ENCODE measurements at places on chromosomes 1 and 21.

DNA sequence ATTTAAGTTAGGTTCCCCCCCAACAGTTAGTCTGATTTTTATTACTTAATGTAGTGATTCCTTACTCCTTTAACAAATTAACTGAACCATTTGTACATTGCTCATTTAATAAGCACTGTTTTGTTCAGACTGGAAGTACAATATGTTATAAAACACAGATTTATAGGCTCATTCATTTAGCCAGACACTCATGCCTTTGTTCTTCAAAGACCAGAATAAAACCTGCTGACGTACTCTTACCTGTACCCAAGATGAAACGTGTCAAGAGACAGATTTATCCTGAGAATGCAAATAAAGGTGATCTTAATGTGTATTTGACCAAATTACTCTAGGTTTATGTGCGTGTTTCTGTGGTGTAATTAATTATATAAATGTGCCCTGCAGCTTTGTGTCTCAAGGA is 92.8 kb downstream of the INTS7 start:
- DNase-seq: no peak

GRCh38 chr1:219928791-219929118 is 398 bp upstream of the SLC30A10 start:
- DNase-seq: no peak

DNA sequence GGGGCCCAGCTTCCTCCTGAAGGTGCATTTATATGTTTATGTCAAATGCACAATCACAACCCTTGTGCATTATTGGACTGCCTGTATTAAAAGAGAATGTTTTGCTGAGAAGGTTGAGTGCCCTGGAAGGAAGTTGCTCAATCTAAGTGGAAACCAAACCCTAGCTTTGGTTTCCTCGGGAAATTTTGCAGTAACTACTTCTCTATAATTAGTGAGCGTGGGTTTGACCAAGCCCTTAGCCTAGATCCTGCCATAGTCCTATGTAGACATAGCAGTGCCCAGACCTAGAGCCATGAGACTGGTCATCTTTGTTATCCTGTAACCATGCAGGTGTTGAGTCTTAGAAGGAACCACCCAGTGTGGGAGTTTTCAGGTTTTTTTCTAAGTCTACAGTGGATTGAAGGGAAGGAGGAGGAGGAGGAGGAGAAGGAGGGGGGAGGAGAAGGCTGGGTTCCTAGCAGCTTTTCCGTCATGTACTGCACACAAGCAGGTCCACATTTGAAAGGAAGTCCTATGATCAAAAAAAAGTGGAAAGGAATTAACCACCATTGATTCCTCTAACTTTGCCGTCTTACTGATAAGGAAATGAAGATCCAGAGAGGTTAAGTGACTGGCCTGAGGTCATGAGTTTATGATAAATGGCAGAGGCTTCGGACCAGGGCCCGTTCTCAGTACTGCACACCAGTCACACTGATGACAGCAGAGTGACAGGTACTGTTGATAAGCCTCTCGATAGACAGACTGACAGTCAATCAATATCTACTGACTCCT is 72.2 kb upstream of the LYST start:
- DNase-seq: no peak

DNA sequence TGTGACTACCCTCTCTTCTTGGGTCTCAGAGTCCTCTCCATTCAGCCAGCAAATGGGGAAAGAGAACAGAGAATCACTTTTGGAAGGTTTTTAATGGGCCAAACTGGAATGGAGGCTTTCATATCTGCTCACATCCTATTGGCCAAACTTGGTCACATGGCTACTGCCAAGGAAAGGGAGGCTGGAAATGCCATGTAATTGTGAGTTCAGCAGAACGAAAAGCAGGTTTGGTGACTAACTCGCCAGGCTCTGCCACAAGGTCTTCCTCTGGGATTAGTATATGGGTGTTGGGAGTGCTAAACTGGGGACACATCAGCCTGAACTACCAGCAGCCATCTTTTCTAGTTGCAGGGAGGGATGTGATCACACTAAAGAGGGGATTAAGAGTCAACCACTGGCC is 19.2 kb downstream of the RD3 start:
- DNase-seq: no peak

DNA sequence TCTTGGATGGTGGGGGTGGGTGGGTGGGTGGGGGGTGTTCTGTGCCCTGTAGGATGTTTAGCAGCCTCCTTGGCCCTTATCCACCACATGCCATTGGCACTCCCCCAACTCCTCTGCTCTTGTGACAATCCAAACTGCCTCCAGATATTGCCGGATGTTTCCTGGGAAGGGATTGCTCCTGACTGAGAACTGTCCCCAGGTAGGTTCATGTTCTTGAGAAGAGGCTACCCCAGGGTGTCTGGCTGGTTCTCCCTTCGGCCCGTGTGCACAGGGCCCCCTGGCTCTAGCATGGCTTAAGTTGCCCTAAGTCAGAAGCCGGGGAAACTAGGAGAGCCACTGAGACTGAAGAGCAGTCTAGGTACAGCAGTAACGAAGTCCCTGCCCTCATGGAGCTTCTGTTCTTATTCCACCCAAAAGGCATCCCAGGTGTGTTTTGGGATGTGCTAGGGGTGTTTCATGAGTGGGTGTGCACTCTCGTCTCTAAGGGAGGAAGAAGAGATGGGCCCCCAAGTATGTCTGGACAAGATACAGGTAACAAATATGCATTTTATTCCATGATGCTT is 19.8 kb upstream of the THRAP3 start:
- DNase-seq: no peak

GRCh38 chr1:16189003-16189402 is 23.4 kb downstream of the ARHGEF19 start:
- no peak for DNase-seq

DNA sequence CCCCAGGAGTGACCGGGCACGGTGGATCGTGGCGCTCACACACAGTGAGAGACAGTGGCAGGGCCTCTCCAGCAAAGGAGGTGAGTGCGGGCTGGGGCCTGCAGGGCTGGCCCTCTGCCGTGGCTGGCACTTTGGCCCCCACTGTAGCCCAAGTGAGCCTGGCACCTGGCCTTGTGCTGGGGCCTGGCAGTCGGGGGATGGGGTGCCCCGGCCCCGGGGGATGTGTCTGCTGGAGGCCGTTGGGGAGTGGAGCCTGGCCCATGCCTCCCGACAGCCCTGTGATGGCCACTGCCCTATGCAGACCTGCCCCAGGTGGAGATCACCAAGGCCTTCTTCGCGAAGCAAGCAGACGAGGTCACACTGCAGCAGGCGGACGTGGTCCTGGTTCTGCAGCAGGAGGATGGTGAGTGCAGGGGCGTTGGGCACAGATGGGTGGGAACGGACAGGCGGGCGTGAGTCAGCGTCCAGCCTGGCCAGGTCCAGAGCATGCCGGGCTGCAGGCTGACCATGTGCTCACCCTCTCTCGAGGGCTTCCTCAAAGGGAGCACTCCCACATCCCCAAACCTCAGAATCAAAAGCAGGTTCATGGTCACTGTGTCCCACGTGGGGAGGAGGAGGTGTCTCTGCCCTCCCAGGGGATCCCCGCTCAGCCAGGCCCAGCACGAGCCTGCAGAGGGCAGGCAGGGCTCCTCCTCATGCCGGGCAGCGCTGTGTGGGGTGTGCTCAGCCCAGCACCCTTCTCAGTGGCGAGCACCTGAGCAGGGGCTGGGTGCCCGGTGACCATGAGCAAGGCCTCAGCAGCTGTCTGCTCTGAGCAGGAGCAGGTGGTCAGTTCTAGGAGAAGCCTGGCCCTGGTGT is 25.3 kb downstream of the ARHGEF16 start:
- no peak for DNase-seq

DNA sequence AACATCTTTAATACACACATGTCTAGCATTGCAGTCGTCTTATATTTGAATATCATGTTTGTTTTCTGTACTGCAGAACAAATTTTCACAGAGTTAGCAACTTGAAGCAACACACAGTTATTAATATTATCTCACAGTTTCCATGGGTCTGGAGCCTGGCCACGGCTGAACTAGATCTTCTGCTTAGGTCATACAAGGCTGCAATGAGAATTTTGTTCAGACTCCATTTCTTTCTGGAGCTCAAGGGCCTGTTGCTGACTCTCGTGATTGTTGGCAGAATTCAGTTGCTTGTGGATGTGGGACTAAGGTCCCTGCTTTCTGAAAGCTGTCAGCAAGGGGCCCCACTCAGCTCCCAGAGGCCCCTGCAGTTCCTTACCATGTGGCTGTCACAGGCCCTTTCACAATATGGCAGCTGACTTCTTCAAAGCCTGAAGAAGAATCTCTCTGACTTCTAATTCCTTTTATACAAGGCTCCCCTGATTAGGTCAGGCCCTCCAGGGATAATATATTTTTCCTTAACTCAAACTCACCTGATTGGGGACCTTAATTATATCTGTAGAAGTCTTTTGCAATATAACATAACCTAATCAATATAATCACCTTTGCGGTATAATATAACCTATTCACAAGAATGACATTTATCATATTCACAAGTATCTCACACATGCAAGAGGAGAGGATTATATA is 296.3 kb downstream of the NFIA start:
- no peak for DNase-seq

DNA sequence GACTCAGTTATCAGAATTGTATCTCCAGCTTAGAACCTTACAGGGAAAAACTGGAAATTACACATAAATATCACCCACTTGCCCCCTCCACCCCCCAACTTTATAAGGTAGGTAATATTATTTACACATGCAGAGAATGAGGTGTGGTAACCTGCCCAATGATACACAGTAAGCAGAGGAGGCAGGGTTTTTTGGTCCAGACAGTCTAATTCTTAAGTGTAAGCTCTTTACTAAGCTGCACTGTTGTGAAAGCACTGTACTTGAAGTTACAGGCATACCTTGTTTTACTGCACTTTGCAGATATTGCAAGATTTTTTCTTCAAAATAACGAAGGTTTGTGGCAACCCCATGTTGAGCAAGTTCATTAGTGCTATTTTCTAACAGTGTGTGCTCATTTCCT is 24.8 kb upstream of the MYOCOS start:
- no peak for DNase-seq

GRCh38 chr21:14071902-14072734 is 138.6 kb downstream of the LIPI start:
- no peak for DNase-seq

DNA sequence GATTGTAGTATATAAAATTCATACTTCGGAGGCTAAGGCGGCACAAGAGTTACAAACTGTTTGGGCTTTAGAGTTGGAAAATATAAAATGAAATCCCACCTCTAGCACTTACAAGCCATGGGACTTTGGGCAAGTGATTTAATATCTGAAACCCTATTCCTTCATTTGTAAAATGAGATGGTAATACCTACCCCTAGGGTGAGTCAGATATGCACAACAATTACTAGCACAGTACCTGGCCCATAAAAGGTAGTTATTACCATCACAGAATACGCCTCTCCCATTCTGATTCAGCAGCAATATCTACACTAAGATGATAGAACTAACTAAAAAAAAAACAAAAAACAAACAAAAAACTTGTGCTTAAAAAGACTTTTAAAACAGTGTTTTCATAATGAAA is 3.5 kb downstream of the KLHL12 start:
- DNase-seq: no peak

GRCh38 chr1:159700312-159700711 is 14.1 kb downstream of the CRP start:
- DNase-seq: no peak

DNA sequence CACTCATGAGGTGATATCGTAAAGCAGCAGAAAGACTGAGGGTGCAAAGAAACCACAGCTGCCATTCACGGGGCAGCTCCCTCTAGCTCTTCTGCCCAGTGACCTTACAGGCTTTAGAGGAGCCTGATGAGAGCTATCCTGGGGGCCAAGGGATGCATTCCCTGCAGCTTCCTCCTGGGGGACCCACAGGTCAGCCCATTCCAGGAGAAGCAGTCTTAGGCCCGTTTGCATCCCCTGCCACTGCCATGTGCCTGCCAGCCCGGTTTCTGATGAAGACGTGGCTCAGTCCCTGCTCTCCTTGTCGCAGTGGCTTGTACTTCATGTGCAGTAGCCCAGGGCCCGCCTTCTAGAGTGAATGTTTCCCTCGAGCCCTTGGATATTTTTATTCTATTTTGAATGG is 22.8 kb downstream of the ATP5PO start:
- DNase-seq: no peak

- no peak for DNase-seq
These were observed 32.1 kb downstream of the RABGAP1L start for GRCh38 chr1:174191349-174191862.

DNA sequence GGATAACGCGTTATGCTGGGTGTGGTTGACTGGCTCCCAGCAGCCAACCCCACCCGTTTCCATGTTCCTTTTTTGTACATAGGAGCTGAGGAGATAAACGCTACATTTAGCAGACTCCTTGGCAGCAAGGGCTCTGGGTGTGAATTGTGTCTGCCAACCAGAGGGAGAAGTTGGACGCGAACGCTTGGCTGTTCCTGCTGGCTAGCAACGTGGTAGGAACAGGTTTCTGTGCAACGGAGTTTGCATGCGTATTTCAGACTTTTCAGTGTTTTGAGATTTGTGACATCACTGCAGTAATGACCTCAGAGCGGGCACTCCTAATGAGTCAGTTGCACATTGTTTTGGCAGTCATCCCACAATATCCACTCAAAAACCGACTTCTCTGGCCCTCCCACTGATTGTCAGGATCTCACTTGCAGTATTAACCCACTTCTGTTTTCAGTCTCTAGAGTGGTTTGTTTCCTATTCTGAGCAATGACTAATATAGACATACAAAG is 98.7 kb upstream of the RGS1 start:
- DNase-seq: no peak

DNA sequence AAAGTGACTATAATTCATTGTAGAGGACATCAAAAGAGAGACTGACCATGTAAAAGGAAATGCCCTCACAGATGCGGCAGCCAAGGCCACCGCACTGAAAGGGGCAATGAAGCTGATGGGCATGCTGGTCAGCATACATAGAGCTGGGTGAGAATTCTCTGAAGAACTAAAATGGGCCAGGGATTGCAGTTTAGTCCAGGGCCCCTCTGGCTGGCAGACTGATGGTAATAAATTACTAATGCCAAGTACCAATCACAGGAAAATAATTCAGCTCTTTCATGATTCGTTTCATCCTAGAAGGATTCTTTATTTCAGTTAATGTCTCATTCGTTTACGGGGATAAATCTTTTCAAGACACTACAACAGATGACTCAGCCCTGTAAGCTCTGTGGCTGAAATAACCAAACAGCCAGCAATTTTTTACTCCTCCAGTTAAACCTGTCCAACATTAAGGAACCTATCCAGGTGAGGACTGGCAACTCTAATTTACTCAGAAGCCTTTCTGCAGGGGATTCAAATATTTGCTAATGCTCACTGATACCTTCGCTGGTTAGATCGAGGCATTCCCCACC is 56.9 kb upstream of the MAP1LC3C start:
- DNase-seq: no peak
